Left renal cortex interstitium (tissue), 4 donors: ENCODE measurements at places on chromosomes 11 and 22.

DNA sequence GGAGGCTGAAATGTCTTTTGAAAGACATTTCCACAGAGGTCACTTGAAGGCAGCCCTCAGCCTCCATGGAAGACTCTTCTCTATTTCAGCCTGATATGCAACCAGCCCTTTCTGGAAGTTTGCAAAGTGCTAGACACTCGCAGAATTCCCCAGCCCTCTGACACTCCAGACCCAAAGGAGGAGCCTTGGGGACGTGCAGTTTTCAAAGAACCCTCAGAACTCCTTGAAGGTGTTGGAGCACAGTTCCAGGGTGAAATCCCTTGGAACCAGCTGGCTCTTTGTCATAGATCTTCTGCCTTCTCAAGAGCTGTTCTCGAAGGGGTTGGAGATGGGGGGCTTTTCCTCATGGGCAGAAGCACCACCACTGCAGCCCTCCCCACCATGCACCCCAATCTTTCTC, 19.6 kb downstream of the SPATA19 start:
- no peak for DNase-seq

GRCh38 chr11:43366677-43367076, 8.0 kb downstream of the TTC17 start:
- DNase-seq, result no peak

GRCh38 chr11:27381238-27381666, 18.2 kb upstream of the CCDC34 start:
- DNase-seq, result no peak

DNA sequence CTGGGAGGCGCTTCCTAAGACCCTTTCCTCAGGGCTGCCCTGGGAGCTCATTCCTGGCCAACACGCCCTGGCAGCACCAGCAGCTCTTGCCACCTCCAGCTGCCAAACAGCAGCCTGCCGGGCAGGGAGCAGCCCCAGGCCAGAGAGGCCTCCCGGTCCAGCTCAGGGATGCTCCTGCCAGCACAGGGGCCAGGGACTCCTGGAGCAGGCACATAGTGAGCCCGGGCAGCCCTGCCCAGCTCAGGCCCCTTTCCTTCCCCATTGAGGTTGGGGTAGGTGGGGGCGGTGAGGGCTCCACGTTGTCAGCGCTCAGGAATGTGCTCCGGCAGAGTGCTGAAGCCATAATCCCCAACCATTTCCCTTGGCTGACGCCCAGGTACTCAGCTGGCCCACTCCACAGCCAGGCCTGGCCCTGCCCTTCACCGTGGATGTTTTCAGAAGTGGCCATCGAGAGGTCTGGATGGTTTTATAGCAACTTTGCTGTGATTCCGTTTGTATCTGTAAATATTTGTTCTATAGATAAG, 7.6 kb downstream of the SLC39A13 start:
- no peak for DNase-seq

- DNase-seq, result no peak
Measured at GRCh38 chr11:86575927-86576326, 96.5 kb downstream of the ME3 start.

GRCh38 chr22:41501209-41501608, 32.3 kb downstream of the ACO2 start:
- no peak for DNase-seq
